ENCODE measurements at places on chromosomes 7 and 10.

- no peak for DNase-seq
These were observed 79.1 kb downstream of the PALS2 start for GRCh38 chr7:24652251-24652939.

DNA sequence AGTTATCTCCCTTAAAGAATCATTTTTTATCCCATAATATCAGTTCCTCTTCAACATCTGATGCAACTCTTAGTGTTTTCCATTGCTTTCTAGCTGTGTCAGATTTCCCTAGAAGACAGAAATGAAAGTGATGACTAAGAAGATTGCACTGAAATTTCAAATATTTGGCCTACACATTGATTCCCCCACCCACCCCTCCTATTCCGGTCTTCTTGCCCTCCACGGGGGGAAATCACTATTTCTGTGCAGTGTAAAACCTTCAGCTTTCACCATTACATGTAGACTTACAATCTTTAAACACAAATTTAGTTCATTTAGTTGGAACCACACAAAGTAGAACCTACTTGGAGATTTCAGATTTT is 63.7 kb upstream of the IL6 start:
- no peak for DNase-seq

- DNase-seq = no peak
These were observed 95.1 kb downstream of the GLRX3 start for GRCh38 chr10:130231251-130231741.

- no peak for DNase-seq
These were observed 5.2 kb upstream of the HOXA2 start for GRCh38 chr7:27107391-27108381.

- no peak for DNase-seq
These were observed 153.6 kb downstream of the AOAH start for GRCh38 chr7:36570528-36571189.

- DNase-seq = no peak
These were observed 399.0 kb downstream of the HGF start for GRCh38 chr7:81370822-81371221.

DNA sequence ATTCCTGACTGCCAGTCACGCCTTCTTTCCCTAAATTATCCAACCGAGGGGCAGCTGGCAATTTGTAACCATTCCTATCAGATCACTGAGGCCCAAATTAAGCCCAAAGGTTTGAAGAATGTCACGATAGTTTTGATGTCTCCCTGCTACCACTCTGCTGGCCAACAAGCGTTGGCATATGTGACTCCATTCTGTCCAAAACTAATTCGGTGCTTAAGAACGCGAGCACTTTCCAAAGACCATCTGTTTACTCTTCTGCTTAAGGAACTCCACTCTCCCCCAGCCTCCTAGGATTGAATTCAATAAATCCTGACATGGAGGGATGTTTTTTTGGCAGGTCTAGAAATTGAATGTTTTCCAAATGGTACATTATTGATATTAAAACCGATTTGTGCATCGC is 131.5 kb upstream of the CTBP2 start:
- DNase-seq = no peak

DNA sequence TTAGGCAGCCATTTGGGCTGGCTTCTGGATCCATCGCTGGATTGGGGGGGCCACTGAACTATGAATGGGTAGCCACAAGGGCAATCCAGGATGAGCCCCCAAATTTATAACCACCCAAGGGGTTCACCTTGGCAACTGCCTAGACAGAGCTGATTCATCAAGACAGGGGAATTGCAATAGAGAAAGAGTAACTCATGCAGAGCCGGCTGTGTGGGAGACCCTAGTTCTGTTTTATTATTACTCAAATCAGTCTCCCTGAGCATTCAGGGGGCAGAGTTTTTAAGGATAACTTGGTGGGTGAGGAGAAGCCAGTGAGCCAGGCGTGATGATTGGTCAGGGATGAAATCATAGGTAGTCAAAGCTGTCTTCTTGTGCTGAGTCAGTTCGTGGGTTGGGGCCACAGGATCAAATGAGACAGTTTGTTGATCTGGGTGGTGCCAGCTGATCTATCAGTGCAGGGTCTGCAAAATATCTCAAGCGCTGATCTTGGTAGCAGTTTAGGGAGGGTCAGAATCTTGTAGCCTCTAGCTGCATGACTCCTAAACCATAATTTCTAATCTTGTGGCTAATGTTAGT is 57.9 kb downstream of the DNAJB9 start:
- DNase-seq = no peak

DNA sequence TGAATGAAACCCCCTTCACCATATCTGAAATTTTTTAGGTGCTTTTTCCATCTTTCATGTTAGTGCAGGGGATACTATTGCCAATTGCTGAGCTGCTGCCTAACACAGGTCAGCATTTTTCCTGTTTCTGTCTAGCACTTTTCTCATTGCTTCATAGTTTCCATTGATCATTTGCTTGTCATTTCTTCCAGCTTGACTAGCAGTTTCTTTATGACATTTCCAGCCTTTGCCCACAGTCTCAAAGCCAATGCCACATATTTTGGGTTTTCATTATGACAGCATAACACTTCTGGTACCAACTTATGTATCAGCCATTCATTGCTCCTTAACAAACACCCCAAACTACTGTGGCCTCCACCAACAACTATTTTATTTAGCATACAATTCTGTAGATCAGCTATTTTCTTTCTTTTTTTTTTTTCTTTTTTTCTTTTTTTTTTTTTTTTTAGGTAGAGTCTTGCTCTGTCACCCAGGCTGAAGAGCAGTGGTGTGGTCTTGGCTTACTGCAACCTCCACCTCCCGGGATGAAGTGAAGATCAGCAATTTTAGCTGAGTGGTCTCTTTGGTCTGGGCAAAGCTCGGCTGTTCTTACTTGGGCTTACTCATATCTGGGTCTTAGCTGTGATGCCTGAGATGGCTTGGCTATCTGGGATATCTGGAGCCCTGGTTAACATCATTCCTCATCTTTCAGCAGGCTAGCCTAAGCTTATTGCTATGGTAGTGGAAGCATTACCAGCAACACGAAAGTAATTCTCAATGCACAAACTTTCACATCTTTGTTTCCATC is 102.3 kb downstream of the EPC1 start:
- no peak for DNase-seq

DNA sequence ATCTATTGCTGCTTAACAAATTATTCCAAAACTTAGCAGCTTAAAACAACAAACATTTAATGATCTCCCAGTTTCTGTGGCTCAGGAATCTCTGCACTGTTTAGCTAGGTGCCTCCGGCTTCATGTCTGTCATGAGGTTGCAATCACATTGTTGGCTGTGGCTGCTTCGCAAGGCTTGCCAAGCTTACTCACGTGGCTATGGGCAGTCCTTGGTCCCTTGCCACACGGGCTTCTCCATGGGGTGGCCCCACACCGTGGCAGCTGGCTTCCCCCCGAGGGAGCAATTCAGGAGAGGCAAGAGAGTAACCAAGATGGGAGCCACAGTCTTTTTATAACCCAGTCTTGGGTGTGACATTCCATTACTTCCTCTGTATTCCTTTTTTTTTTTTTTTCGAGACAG is 67.4 kb downstream of the NEURL1 start:
- no peak for DNase-seq

DNA sequence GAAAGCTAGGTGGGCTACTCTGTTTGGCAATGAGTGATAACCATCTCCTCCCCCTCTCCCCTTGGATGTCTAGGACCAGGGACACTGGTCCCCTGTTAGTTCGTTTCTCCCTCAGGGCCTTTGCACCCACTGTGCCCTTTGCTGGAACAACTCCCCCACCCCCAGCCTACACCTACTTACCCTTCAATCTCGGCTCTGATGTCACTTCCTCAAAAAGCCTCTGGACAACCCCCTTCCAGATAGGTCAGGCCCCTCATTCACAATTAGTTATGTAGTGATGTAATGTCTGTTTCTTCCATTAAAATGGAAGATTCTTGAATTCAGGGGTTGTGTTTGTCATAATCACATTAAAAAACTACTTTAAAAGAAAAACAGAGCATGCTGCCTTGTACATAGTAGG is 152.9 kb downstream of the SNX10 start:
- DNase-seq = no peak

- DNase-seq = no peak
These were observed 32.5 kb downstream of the ZNF277 start for GRCh38 chr7:112238852-112239610.

DNA sequence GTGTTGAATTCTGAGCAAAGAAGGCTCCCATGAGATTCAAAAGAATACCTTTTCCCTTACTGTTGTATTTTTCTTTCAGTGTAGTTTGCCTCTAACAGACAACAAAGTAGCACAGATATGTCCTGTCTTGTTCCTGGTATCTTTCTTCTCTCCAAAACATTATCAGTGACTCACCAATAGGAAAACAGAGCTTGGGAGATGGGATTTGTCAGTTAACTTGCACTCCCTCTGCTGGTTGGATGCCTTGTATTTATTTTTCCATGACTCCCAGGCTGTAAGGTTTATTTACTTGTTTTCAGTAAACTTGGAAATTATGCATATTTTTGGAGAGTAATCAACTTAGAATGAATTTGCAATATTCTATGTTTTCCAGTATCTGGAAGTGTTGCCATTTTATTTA is 129.7 kb downstream of the SAMD9 start:
- no peak for DNase-seq

DNA sequence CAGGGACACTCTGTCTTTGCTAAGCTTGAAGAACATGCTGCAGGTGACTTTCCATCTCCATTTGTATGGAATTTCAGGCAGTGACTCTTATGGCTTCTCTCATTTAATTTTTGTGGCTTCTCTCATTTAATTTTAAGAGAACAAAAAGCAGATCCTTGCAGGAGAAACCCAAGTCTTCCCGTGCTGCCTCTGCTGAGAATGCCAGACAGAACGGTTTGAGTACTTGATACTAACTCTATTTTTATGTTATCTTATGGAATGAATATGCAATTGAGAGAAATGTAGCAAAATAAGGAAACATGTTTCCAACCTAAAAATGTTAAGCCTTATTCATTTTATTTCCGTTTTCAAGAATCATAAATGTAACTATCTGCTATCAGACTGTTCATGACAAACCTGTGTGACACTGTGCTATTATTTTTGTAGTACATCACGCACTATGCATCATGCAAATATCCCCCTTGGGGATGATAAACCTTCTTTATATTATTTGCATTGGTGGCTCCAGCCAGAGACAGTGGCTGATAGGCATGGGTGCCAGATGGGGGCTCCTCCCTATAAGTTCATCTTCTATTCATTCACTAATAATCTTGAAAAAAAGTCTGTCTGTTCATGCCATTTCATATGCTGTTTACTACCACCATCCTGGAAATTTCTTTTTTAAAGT is 6.9 kb upstream of the RAPGEF5 start:
- DNase-seq = no peak

GRCh38 chr10:51745397-51745796 is 46.0 kb upstream of the CSTF2T start:
- DNase-seq = no peak

DNA sequence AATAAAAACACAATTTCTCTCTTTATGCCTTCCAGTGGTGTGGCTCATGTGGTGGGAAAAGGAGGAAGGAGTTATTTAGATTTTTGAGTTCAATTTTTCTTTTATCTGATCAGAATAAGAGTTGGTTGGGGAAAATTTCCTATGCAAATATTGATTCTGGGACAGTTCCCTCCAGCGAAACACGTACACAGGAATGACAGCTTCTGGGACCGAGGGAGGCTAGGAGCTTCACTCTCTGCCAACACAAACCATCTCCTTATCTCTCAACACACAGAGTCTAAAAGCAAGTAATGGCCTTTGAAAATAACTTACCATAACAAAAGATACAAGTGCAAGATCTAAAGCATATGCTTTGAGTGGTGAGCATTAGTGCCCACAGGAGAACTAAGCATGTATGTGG is 122.7 kb downstream of the RAPGEF5 start:
- DNase-seq = no peak

DNA sequence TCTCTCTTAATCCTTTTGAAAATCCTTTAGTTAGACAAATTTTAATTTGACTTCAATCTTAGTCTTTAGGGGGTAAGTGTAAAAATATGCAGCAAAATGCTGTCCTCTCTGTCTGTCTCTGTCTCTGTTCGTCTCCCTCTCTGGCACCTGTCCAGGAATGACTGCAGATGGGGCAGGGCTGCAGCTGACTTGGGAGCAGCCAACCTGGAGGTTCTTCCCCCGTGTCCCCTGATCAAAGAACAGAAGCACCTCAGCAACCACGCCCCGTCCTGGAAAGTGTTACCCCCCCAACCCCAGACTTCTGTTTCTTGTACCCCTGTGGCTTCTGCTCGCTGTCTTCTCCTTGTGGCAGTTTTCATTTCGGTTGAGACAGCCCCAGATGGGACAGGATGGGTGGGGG is 141.6 kb upstream of the NPS start:
- DNase-seq = no peak

DNA sequence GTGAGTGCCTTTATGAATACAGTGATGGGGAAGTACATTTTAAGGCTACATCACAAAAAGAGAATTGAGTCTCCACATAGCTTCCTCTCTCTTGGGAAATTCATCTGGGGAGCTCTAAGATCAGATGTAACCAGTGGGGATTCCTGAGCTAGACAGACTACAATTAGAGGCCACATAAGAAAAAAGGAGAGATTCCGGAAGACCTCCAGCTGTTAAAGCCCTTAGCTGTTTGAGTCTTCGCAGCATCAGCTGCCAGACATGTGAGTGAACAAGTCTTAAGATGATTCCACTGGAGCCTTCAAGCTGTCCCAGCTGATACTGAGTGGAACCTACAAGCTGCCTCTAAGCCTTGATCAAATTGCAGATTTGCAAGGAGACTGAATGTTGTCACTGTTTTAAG is 448.5 kb downstream of the NXPH1 start:
- DNase-seq = no peak

DNA sequence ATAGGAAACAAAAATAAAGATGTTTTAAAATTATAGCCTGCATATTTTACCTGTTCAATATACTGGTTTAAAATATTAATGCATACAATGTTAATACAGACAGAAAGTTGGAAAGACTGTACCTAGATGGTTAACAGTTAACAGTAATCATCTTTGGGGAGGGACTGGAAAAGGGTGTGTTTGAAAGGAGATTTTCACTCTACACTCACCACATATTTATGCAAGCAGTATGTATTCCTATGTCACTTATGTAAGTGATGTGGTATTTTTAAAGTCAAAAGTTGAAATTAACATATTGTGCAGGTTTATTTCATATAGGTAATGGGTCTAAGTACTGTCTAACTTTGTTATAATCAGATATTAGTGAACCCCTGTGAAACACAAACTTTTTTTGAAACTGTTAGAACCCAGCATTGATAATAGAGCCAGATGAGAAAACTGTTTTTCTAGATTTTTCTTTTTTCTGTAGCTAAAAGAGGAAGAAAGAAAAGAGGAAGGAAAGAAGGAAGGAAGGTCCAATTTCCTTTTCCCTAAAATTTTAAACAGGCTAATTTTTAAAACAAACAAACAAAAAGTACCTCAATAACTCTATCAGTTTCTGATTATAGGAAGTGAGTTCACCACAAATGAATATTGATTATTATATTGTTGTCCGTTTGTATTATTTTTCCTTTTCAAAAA is 9.0 kb upstream of the STARD3NL start:
- DNase-seq = no peak

DNA sequence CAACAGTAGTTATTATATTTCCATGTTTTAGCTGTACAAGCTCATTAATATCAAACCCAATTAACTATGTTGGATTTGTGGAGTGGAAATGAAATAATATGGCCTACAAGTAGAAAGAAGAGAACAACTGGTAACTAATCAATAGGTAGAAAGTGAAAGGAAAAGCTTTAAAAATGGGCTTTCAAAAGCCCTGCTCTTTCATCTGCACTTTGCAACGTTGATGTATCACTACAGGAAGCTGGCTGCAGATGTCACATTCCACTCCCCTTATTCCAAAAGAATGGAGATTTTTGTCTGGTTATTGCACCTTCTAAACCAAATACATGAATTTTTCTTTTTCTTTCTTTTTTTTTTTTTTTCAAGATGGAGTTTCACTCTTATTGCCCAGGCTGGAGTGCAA is 11.7 kb upstream of the MKI67 start:
- no peak for DNase-seq
